ENCODE measurements at places on chromosomes 16 and 17.

GRCh38 chr17:36707904-36708303 is 106.5 kb downstream of the MRM1 start:
- no peak for DNase-seq

- DNase-seq: no peak
These were observed 272.3 kb downstream of the FOXL1 start for GRCh38 chr16:86850670-86851069.

- DNase-seq: no peak
These were observed 14.1 kb downstream of the AKAP1 start for GRCh38 chr17:57099165-57099564.

GRCh38 chr17:40605306-40605705 is 40.0 kb upstream of the CCR7 start:
- DNase-seq: peak; percentile 65

DNA sequence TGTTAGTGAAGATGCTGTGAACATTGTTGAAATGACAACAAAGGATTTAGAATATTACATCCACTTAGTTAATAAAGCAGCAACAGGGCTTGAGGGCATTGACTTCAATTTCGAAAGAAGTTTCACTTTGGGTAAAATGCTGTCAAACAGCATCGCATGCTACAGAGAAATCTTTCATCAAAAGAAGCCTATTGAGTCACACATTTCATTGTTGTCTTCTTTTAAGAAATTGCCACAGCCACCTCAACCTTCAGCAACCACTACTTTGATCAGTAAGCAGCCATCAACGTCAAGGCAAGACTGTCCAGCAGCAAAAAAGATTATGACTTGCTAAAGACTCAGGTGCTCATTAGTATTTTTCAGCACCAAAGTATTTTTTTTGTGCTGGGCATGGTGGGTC is 13.2 kb upstream of the MAP2K6 start:
- no peak for DNase-seq

- peak; percentile 33 for DNase-seq
These were observed 3.8 kb downstream of the TNFSF12 start for GRCh38 chr17:7552621-7553051.

DNA sequence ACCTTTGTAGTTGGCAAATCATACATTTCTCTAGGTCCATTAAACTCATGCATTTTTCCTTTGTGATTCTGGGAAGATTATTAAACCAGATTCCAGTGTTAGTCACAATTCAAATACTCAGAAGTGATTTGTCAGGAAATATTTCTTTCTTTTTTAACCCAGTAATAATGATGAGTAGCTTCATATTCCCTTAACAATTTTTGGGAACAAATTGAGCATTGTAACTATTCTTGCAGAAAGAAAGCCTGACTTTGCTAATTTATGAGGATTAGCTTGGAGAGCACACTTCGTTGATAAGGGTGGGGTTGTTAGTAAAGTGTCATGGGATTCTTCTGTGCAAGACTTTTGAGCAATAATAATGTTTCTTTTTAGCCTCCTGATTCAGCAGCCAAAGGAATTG is 18.7 kb upstream of the KRT24 start:
- DNase-seq: no peak
